ENCODE measurements at places on chromosomes 3 and 15.

DNA sequence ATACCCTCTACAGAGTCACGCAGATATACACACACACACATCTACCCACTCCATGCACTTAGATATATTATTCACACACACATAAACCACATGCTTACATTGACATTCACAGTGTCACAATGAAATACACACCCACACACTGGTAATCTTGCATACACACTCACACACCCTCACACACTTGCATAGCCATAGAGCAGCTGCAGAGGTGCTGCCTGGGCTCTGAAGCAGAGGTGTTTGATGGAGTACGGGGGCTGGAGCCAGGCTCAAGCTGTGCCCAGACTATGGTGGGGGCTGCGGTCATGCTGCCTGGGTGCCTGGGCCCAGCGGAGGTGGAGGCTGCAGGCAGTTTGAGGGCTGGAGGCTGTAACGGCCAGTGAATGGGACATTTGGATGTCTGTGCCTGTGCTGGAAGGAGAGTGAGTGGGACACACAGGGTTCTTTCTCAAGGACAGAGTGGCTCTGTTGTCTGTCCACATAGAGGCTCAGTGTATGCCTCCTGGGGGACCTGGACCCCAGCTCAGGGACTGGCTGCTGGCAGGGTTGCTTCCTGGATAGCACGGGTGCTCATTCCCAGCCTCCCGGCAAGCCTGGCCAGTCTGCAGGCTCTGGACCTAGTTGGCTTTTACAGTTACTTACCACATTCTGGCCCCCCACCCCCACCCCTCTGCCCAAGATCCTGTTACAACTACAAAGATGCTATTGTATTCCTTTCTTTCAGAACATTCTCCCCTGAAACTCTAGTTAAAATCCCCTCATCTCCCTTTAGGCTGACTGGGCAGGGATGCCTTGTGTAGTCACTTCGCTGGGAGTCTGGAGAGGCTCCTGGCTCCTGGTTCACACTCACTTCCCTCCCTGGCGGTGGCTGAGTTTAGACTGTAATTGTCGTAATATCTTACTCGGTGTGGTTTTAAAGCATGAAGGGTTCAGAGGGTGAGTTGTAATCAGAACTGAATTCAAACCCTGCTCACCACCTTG is 12.5 kb downstream of the GASK1A start:
- DNase-seq, result no peak

GRCh38 chr3:85360742-85361387 is 402.1 kb downstream of the CADM2 start:
- DNase-seq, result peak; percentile 14

DNA sequence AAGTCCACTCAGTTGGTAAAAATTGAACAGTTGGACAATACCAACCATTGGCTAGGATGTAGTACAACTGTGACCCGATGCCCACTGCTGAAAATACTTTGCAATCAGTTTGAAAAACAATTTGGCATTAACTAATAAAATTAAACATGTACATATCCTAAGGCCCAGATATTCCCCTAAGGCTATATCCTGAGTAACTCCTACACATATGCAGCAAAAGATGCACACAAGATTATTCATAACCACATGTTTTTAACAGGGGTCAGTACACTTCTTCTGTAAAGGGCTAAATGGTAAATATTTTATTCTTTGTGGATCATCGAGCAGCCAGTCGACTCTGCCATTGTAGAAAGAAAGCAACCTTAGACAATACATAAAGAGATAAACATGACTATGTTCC is 116.3 kb downstream of the MEX3B start:
- no peak for DNase-seq

GRCh38 chr3:20007960-20008359 is 4.1 kb downstream of the PP2D1 start:
- no peak for DNase-seq

DNA sequence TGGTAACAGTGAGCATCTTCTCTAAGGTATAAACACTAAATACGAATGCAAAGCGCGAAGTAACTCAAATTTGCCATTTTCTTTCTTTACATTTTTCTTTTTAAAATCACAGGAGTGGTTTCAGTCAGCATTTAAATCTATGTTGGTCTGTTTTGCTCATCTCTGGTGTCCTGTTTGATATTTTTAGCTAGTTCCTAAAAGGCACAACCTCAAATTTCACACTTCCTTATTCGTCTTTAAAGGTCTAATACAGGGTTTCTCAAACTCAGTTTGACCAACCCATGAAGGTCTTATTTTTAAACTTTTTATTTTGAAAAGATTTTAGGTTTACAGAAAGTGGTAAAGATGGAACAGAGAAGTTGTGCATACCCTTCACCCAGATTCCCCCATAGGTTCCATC is 201.1 kb downstream of the MAGI1 start:
- DNase-seq, result no peak

- DNase-seq, result no peak
Observed at GRCh38 chr15:73754461-73754860, 1.3 kb upstream of the INSYN1 start.

DNA sequence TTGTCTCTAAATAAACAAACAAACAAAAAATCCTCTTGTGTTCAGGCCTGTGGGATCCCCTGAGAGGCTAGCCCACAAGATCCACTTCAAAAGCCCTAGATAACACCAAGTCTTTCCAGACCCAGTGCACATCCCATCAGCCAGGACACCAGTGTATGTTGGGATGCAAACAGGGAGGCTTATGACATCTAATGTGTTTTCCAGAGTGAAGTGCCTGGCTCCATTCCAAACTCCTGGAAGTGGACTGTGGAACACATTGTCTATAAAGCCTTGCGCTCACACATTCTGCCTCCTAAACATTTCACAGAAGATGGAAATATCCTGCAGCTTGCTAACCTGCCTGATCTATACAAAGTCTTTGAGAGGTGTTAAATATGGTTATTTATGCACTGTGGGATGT is 57.0 kb downstream of the MLH1 start:
- no peak for DNase-seq

GRCh38 chr3:71232895-71233294 is 350.6 kb downstream of the FOXP1 start:
- no peak for DNase-seq

GRCh38 chr15:76177491-76178040 is 117.8 kb downstream of the TMEM266 start:
- no peak for DNase-seq

- no peak for DNase-seq
Observed at GRCh38 chr3:158465074-158465473, 105.9 kb upstream of the MLF1 start.

DNA sequence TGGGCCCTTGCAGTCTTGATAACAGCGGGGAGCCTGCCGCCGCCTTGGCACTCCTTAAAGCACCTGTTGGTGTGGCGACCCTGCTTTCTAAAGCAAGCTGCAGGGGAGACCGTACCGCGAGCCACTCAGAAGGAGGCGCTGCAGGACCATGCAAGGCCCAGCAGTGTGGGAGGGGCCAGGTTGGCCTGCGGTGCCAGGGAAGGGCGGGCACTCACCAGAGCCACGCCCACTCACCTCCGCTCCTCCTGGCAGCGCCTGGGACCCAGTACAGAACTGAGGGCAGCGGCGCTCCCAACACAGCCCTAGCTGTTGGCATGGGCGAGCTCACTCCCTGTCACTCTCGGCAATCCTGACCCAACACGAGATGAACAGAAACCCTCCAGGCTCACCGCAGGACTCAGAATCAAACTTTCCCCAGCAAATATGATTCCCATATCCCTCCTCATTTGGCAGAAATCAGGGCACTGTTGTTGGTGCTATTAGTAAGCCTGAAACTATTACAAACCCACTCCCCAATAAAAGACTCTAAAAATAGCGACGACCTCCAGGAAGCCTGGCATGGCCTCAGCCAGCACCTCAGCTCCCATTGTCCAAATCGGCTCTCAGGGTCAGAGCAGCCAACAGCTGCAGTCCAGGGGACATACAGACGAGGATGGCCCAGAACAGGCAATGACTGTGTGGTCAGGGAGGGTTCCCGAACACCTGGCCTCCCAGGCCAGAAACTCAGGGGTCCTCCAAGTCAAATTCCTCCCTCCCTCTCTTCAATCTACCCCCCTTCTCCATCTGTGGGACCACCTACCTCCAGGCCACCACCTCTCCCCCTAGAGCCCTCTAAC is 77.2 kb downstream of the TBC1D2B start:
- DNase-seq, result peak; percentile 3

DNA sequence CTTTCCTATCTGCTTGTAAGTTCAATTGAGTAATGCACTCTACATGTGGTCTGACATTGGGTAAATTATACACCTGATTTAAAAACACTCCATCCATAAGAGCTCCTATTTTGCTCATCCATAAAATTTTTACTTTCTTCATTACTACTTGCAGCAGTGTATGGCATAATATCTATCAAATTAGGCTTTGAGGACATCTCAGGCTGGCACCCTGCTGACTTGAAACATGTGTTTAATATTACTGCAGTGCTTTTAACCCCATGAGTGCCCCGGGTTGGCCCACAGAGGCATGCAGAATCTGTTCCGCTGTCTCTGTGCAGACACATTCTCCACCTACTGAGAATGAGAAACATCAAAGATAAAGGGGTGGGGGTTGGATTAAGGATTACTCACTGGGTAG is 249.9 kb upstream of the DNAJC19 start:
- no peak for DNase-seq

GRCh38 chr3:172096881-172097420 is 57.6 kb downstream of the FNDC3B start:
- DNase-seq, result no peak

GRCh38 chr3:165839296-165840076 is 2.3 kb upstream of the BCHE start:
- no peak for DNase-seq

- no peak for DNase-seq
Observed at GRCh38 chr3:42701371-42702065, 1.1 kb downstream of the HHATL start.

GRCh38 chr3:6518709-6519345 is 342.1 kb upstream of the GRM7 start:
- DNase-seq, result no peak

GRCh38 chr3:161409858-161410257 is 38.5 kb upstream of the SPTSSB start:
- DNase-seq, result no peak

DNA sequence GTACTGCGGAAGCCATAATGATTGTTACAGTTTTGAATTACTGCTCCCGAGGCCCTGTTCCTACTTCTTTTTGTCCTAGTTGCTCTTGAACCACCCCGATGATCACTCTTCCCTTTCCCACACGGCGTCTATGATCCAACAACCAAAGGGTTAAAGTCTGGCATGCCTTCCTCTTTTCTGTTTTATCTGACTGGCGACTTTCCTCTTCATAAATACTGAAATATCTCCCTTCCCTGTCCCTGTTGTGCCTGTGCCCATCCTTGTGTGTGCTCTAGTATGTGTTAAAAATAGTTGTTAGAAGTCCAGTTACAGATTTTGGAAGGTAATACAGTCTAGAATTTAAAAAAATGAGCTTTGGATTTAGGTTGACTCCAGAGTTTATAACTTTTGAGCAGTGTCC is 83.6 kb downstream of the AKAP13 start:
- no peak for DNase-seq

DNA sequence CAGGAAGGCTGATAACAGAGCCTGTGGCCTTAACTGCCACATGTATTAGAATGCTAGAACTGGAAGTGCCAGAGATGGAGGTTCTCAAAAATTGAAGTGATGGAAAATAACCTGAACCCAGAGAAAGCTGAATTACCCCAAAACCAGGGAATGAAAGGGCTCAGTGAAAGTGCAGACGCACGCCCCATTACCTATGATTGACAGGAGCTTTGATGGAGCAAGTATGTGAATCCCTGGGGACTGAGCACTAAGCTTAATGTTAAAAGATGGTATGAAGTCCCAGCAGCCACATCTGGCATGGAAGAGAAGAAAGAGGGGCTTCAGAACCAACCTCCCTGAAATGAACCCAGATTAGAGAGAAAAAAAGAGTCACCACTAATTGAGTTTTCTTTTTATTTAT is 118.4 kb upstream of the FHIT start:
- no peak for DNase-seq

- no peak for DNase-seq
Observed at GRCh38 chr3:47344971-47345370, 35.9 kb upstream of the PTPN23 start.

GRCh38 chr15:25886498-25887140 is 23.5 kb upstream of the ATP10A start:
- DNase-seq, result no peak

GRCh38 chr3:195077611-195078540 is 193.1 kb downstream of the XXYLT1 start:
- no peak for DNase-seq

DNA sequence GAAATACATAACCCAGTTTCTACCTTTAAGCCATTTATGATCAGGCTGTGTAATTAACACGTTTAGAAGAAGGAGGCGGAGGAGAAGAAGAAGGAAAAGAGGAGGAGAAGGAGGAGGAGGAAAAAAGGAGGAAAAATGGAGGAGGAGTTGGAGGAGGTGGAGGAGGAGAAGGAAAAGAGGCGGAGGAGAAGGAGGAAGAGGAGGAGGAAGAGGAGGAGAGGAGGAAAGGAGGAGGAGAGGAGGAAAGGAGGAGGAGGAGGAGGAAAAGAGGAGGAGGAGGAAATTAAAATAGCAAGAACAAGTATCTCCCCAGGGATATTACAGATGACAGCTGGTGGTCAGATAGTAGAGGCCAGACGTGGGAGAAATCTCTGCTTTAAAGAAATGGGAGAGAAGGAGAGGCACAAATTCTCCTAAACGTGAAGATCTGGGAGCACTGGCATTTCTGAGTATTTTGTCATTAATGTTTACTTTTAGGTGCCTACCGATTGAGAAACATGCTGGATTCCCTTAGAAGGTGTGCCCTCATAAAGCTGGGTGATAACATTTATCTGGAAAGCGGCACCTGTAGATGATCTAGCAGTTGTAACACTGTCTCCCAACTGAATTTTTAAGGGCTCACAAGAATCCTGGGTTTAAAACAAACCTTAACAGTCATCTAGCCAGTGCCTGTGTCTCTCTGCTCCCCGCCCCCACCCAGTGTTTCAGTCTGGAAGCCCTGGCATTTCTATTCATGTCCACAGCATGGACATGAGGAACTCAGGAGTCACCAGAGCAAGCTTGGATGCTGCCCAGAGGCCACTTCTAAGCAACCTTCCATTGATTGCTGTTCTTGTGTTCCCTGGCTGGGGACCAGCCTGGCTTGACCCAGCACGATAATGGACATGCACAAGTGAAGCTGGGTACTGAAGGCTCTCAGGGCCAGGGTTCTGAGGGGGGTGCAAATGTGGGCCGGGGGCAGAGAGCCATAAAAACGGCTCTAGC is 75.2 kb downstream of the CHRNA7 start:
- DNase-seq, result no peak

GRCh38 chr3:58565621-58566397 is 11.4 kb downstream of the FAM107A start:
- no peak for DNase-seq

- no peak for DNase-seq
Observed at GRCh38 chr3:29924783-29925561, 644.1 kb downstream of the RBMS3 start.

DNA sequence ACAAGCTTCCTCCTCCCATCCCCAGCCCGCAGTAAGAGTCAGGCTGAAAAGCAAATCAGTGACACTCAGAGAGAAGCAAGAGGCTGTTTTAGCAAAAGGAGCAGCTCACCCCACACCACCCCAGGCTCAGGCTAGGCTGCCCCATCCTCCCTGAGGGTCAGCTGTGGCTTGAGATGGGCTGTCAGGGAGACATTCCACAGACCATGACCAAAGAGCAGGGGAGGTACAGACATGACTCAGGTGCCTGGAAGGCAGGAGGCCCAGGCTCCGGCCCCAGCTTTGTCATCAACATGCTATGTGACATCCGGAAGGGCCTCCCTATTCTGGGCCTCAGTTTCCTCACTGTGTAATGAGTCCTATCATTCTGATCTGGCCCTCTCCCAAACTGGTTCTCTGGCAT is 24.7 kb downstream of the HCN4 start:
- DNase-seq, result no peak

- DNase-seq, result no peak
Observed at GRCh38 chr3:178386401-178386800, 149.8 kb upstream of the KCNMB2 start.

Measured in fibroblast of skin of left quadriceps (primary cell).